Mucosa of descending colon (tissue), 3 donors: ENCODE measurements at places on chromosomes 5 and 9. TPM values are rescaled to one million over a fixed set of nuclear protein-coding genes. Genes with fewer than 3 reads are reported as not detected.

DNA sequence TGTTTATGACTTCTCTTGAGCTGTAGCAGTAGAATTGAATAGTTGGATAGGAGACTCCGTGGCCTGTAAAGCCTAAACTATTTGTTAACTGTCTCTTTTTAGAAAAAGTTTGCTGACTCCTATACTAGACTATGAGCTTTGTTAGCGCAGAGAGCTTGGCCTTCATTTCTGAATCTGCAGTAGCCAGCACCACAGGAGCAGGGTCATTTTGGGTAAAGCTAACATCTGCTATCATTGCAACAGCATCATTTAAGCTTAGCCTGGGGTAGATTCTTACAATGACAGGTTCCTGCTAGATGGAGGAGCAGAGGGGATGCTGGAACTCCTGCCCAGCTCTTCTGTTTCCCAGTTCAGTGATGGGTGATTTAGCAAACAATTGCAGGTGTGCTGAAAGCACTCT, 133.7 kb upstream of the ASTN2 start:
- DNase-seq = no peak

The CPEB4 gene
- total RNA-seq = 51.3 TPM

DNA sequence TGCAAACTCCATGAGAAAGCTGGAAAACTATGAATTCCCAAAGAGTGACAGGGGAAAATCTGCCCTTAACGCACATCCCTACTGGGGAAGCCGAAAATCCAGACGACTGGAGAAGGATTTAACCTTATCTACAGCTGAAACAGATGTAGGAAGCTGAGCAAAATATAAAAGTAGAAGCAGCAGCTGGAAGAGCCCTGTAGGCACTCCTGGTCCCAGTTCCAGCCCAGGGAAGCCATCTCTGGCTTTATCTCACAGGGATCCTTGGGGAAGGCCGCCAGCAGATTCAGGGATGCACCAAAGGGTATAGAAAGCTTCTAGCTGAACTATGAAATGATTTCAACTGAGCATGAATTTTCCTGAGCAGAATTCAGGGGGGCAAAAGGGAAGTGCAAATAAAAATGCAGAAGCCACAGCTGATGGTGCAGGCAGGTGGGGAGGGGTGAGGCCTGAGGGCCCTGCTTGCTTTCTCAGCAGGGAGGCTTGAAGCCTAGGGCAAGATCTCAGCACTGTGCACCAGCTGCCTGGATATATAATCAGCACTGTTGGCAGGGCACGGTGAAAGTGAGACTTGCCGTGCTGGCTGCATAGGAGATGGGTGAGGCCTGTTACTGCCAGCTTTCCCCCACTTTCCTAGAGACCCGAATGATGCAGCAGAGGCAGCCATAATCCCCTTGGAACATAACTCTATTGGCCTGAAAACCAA, 2019.5 kb upstream of the NUDT12 start:
- DNase-seq = no peak

- no peak for DNase-seq
Observed at GRCh38 chr5:8767746-8768145, 778.1 kb downstream of the SEMA5A start.

DNA sequence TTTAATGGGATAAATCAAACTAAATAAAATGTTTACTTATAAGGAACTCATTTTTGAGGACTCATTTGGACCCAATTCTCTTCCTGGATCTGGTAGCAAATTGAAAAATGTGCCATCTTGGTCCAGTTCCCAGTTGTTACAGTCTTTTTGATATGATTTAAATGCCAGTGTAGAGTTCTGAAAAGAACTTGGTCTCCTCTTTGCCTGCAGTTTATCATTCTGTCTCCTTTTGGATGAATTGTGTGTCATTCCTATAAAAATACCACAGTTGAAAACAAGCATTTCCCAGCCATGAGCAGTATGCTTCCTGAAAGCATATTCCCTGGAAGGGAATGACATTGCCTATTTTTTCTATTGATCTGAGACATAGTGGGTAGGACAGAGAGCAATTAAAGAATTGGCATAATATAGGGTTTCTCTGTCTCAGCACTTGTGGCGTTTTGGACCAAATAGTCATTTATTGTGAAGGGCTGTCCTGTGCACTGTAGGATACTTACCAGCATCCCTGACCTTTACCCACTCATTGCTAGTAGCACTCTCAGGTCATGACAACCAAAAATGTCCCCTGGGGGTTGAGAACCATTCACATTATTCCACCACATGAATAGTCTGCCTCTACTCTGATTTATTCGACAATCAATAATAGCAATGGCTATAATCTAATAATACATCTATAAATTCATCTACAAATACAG, 181.8 kb downstream of the NXNL2 start:
- no peak for DNase-seq
